ENCODE measurements at places on chromosomes 6 and 20. TPM values are rescaled to one million over a fixed set of nuclear protein-coding genes. Genes with fewer than 3 reads are reported as not detected.

DNA sequence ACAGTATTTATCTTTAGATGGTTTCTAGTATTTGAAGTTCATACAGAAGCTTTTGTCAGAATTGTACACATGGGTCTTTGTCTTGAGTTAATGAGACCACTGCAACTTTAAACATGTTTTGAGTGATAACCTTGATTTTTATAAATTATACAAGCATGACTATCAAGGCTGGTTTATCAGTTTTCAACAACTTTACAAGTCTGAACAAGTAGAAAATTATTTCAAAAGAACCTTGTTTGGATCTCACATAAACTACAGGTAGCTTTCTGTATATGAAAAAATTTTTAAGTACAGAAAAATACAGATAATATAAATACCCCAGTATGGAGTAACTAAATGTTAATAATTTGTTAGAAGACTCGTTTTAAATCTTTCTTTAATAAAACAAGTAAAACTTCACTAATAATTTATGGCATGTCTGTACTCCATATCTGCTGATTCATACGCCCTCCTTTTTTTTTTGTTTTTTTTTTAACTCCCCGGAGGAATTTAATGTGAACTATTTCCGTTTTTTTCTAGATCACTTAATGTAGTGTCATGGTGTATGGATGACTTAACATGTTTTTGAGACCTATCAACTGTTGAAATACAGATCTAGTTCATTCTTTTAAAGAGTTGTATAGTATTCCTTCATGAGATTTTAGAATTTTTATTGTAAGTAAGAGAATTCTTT, 18.3 kb downstream of the VAPB start:
- no peak overlapping the region for H3K27ac ChIP-seq
- no peaks in the 10 kb centered on the region for H3K27me3 ChIP-seq
- H3K4me3 ChIP-seq: no peak overlapping the region
- no peak for DNase-seq

- no peak for DNase-seq
- H3K4me3 ChIP-seq: no peak overlapping the region
- H3K36me3 ChIP-seq: no peaks in the 10 kb centered on the region
- H3K4me1 ChIP-seq: no peaks in the 10 kb centered on the region
These were observed 885.2 kb downstream of the EPHA7 start for GRCh38 chr6:92534109-92534508.

The TFAP2D gene
- not detected for total RNA-seq

The SNX9 gene
- 38.8 TPM for total RNA-seq

The TPBG gene
- total RNA-seq: not detected

GRCh38 chr20:32452776-32453466, 94.8 kb downstream of the ASXL1 start:
- no peak for DNase-seq
- no peak overlapping the region for H3K4me3 ChIP-seq
- H3K27me3 ChIP-seq: no peaks in the 10 kb centered on the region
- no peak overlapping the region for H3K27ac ChIP-seq
- H3K4me1 ChIP-seq: peaks cover 13% of the 10 kb centered on the region

DNA sequence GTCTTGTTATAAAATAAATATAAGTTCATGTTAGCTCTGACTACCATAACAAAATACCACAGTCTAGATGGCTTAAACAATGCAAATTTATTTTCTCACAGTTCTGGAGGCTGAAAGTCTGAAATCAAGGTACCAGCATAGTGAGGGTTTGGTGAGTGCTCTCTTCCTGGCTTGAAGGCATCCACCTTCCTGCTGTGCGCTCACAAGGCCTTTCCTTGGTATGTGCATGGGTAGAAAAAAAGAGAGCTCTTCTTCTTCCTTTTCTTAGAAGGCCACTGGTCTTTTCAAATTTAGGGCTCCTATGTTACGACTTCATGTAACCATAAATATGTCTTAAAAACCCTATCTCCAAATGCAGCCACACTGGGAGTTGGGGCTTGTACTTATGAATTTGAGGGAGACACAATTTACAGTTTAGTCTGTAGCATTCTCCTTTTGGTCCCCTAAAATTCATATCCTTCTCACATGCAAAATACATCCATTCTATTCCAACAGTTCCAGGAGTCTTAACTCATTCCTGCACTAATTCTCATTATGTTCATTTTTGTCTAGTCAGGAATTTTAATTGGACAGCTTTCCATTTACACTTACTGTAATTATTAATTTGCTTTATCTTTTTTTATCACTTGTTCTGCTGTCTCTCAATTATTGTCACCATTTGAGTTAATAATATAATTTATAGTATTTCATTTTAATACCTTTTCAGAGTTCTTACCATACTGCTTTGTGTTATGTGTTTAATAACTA, 381.9 kb upstream of the EPHA7 start:
- H3K4me3 ChIP-seq: no peak overlapping the region
- no peaks in the 10 kb centered on the region for H3K27me3 ChIP-seq
- no peaks in the 10 kb centered on the region for H3K36me3 ChIP-seq

The CASS4 gene
- total RNA-seq: 0.51 TPM

- no peak overlapping the region for H3K27ac ChIP-seq
- peaks cover 7% of the 10 kb centered on the region for H3K27me3 ChIP-seq
- no peak overlapping the region for H3K4me3 ChIP-seq
- no peaks in the 10 kb centered on the region for H3K36me3 ChIP-seq
- no peaks in the 10 kb centered on the region for H3K4me1 ChIP-seq
- no peak for DNase-seq
These were observed 201.7 kb upstream of the RREB1 start for GRCh38 chr6:6905961-6906518.

GRCh38 chr6:52577022-52577777, at the start of gene TRAM2:
Gene TRAM2, minus strand, starts transcription at chr6:52577060. Its CDS starts 145 bp downstream, at chr6:52576915.
- peaks cover 12% of the 10 kb centered on the region for H3K36me3 ChIP-seq
- peak within 1 kb of the TSS; percentile 83 for H3K27ac ChIP-seq
- DNase-seq: peak; percentile 88
- H3K4me3 ChIP-seq: peak within 1 kb of the TSS; percentile 87

The DEFB124 gene
- not detected for total RNA-seq

- H3K27me3 ChIP-seq: no peaks in the 10 kb centered on the region
- H3K36me3 ChIP-seq: peaks cover 10% of the 10 kb centered on the region
- DNase-seq: peak; percentile 6
- H3K27ac ChIP-seq: no peak overlapping the region
- H3K4me3 ChIP-seq: no peak overlapping the region
These were observed 69.3 kb downstream of the ABHD12 start for GRCh38 chr20:25321262-25321831.

GRCh38 chr6:130713144-130713543, 114.1 kb upstream of the SMLR1 start:
- peaks cover 3% of the 10 kb centered on the region for H3K4me1 ChIP-seq
- no peak overlapping the region for H3K4me3 ChIP-seq
- H3K27me3 ChIP-seq: no peaks in the 10 kb centered on the region
- H3K27ac ChIP-seq: no peak overlapping the region
- DNase-seq: no peak

DNA sequence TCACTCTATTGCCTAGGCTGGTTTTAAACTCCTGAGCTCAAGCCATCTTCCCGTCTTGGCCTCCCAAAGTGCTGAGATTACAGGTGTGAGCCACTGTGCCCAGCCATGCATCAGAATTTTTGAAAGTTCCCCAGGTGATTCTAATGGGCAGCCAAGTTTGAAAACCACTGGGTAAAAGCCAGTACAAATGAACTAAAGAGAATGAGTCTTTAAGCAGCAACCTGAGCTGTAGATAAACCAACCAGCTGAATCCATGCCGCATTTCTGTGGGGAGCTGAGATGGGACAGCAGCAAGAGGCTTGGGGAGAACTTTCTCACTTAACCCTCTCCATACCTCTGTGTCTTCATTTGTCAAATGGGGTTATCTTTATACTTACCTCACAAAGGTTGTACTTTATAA, 67.5 kb downstream of the VEGFA start:
- H3K36me3 ChIP-seq: no peaks in the 10 kb centered on the region
- no peak overlapping the region for H3K4me3 ChIP-seq
- DNase-seq: no peak
- H3K27me3 ChIP-seq: peaks cover 10% of the 10 kb centered on the region
- no peaks in the 10 kb centered on the region for H3K4me1 ChIP-seq

DNA sequence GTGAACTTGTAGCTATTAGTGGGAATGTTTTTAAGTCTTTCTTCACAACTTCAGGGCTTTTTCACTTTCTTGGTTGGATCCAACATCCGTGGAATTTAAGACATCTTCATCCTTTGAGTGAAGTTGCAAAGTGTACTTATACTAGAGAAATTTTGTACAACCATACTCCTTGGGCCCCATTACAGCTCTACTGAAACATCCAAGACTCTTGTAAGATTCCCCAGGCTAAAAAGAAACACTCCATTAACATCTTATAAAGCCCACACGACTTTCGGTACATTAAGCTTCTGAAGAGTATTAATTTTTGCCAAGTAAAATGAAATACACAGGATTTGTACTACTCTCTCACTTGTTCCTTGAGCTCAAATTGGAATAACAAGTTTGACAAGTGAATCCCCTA, 5.4 kb downstream of the PCNA start:
- peaks cover 33% of the 10 kb centered on the region for H3K4me1 ChIP-seq
- peak overlapping the region; percentile 16 for H3K4me3 ChIP-seq
- no peaks in the 10 kb centered on the region for H3K27me3 ChIP-seq
- H3K36me3 ChIP-seq: peaks cover 53% of the 10 kb centered on the region

The RBL1 gene
- 18.6 TPM for total RNA-seq

- peak overlapping the region; percentile 95 for H3K27ac ChIP-seq
- no peak overlapping the region for H3K4me3 ChIP-seq
- H3K4me1 ChIP-seq: peaks cover 54% of the 10 kb centered on the region
- no peaks in the 10 kb centered on the region for H3K36me3 ChIP-seq
These were observed 143.1 kb upstream of the ARID1B start for GRCh38 chr6:156634048-156634447.

- H3K27me3 ChIP-seq: peaks cover 2% of the 10 kb centered on the region
- no peaks in the 10 kb centered on the region for H3K36me3 ChIP-seq
- H3K4me3 ChIP-seq: no peak overlapping the region
- no peak overlapping the region for H3K27ac ChIP-seq
- peaks cover 19% of the 10 kb centered on the region for H3K4me1 ChIP-seq
These were observed 2.5 kb downstream of the BTN1A1 start for GRCh38 chr6:26502626-26503025.

DNA sequence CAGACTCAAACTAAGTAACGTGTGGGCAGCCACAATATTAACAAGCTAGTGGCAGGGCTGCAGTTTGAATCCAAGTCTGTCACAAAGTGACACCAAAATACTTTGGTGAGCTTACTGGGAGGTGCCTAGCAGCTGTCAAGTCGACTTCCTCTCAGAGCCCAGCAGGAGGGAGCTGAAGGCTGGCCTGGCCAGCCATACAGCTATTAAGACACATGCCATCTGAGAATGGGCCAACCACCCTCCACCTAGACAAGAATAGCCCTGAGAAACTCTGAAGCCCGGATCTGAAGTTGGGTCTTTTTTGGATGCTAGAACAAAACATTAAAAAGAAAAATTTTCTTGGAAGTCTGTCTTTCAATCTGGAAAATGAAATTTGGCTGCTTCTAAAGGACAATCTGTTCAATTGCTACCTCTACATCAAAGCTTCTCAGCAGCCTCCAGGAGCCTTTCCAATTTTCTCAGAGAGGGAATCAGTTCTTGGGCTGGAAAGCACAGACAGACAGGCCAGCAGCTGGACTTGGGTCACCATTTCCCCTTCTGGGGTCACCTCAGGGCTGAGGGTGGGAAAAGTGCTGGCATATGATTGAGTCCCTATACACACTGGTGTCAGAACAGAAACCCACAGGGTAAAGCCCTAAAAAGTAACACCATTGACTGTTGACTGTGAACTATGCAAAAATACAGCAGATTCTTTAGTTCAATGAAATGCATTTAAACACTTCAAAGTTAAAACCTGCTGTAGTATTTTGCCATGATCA, 42.9 kb downstream of the UQCC1 start:
- no peaks in the 10 kb centered on the region for H3K27me3 ChIP-seq
- no peaks in the 10 kb centered on the region for H3K4me1 ChIP-seq
- H3K4me3 ChIP-seq: no peak overlapping the region
- no peak overlapping the region for H3K27ac ChIP-seq

DNA sequence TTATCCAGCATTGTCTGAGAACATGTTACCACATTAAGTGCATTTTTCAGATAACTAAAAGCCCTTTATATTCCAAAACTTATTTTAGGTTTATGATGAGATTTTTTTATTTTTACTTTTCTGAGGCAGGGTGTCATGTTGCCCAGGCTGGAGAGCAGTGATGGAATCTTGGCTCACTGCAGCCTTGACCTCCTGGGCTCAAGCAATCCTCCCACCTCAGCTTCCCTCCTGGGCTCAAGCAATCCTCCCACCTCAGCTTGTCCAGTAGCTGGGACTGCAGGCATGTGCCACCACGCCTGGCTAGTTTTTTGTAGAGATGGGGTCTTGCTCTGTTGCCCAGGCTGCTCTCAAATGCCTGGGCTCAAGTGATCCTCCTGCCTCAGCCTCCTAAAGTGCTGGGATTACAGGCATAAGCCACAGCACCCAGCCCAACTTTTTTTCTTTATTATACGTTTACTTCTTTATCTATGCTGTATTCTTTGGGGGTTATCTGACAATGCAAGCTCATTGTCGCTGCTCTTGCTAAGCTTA, 6.2 kb downstream of the DYNLT1 start:
- no peak for DNase-seq
- H3K36me3 ChIP-seq: peaks cover 56% of the 10 kb centered on the region
- H3K4me1 ChIP-seq: peaks cover 25% of the 10 kb centered on the region
- no peaks in the 10 kb centered on the region for H3K27me3 ChIP-seq
- no peak overlapping the region for H3K4me3 ChIP-seq

The DEFB119 gene
- total RNA-seq: not detected

DNA sequence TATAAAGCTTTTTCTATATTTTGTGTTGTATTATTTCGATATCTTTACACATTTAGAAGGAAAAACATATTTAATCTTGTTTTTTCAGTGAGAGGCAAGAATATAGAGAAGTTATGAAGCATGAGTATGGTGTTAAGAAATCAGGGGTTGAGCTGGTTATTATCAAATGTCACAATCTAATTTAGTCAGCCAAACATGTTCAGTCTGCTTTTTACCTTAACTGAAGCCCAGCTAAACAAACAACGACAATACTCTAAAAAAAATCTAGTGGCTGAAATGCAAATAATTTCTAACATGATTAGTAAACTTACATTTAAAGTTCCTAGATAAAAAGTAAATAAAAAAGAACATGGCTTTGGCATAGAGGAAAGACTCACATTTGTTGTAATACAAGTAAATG, 433.8 kb upstream of the NRSN1 start:
- H3K27me3 ChIP-seq: no peaks in the 10 kb centered on the region
- no peak overlapping the region for H3K4me3 ChIP-seq
- H3K27ac ChIP-seq: no peak overlapping the region

GRCh38 chr6:132357120-132357519, 44.2 kb downstream of the MOXD1 start:
- peak overlapping the region; percentile 63 for H3K27ac ChIP-seq
- H3K27me3 ChIP-seq: no peaks in the 10 kb centered on the region
- peaks cover 12% of the 10 kb centered on the region for H3K36me3 ChIP-seq
